ENCODE measurements at places on chromosomes 12 and 14.

- DNase-seq = no peak
Measured at GRCh38 chr12:54428050-54429013, 9.3 kb upstream of the ITGA5 start.

- no peak for DNase-seq
Measured at GRCh38 chr12:108612788-108613282, 15.0 kb upstream of the TMEM119 start.

DNA sequence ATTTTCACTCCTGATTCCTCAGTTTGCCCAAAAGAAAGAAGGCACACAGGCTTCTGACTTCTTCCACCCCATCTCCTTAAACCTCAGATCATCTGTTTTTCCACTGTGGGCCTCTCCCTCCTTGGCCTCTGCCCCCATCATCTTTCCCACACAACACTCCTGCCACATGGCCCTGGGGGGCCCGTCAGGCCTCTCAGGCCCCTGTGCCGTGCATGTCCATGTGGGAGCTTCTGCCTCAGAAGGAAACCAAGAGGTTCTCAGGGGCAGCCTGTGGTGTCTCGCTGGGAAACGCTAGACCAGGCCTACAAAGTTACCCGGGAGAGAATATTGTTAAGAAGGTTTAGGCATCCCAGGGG is 8.0 kb downstream of the KLHL33 start:
- no peak for DNase-seq

DNA sequence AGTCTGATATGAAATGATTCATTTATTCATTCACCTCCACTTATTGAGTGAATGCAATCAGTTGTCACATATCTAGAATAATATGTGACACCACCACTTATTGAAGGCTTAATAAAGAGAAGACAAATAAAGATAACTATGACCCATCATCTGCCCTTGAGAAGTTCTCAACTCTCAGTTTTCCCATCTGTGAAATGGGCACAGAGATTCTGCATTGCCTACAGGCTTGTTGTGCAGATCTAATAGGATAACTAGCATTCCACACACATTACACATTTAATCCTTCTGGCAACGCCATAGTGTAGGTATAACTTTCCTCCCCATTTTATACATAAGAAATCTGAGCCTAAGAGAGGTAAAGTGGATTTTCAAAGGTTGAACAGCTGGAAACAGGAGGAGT is 84.2 kb upstream of the FICD start:
- no peak for DNase-seq

GRCh38 chr14:71372411-71372838 is 465.2 kb downstream of the PCNX1 start:
- no peak for DNase-seq

- DNase-seq = no peak
Measured at GRCh38 chr14:31881531-31882310, 195.4 kb upstream of the ARHGAP5 start.

- no peak for DNase-seq
Measured at GRCh38 chr12:52993558-52993869, 12.7 kb upstream of the EIF4B start.

DNA sequence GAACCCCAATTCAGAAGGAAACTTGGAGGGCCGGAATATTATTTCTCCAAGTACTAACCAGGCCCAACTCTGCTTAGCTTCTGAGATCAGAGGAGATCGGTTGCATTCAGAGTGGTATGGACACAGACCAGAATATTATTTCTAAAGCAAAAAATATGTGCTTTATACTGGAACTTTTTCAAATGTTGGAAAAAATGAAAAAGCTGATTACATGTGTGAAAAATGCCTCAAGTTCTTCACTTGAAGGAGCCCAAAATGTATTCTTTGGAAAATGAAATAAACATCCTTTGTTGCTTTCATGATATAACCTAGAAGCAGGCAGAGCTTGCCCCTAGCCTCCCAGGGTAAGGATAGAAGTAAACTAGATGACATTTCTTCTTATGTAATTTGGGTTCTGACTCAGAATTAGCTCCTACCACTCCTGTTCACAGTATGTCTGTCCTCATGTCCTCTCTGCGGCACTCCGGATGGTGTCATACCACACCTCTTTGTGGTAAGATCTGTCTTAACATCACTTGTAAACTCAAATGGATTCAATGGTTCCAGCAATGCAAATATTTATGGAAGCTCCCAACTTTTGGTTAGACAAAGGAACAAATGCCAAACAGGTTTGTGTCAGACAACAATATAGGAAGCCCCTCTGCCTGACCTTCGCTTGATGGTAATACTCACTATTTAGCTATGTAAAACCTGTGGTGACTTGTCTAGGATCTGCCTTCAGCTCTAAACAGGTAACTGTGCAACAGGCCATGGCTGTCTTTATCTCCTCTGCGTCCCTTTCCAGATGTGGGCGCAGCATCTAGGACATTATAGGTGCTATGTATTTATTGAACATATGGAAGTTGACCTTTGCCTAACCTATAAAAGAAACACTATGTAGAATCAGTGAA is 178.5 kb downstream of the SSPN start:
- DNase-seq = no peak

DNA sequence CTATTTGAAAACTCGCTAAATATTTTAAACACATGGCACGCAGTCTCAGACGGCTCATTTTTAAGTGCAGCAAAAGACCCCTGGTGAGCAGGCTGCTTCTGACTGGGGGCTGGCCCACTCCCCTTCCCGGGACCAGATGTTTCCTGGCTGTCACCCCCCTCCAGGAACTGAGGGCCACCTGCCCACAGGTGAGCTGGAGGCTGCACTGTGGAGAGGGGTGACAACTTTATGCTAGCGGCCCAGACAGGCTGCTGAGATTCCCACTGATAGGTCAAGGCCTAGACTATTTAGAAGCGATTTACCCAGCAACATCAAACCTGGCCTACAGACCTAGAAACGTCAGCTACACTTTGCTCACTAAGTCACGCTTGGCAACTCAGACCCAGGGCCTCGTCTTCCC is 92.1 kb downstream of the BCL11B start:
- DNase-seq = no peak

GRCh38 chr12:65162609-65163008 is 6.8 kb upstream of the LEMD3 start:
- no peak for DNase-seq

- peak; percentile 59 for DNase-seq
Measured at GRCh38 chr12:121579190-121579791, 1.5 kb downstream of the KDM2B start.

DNA sequence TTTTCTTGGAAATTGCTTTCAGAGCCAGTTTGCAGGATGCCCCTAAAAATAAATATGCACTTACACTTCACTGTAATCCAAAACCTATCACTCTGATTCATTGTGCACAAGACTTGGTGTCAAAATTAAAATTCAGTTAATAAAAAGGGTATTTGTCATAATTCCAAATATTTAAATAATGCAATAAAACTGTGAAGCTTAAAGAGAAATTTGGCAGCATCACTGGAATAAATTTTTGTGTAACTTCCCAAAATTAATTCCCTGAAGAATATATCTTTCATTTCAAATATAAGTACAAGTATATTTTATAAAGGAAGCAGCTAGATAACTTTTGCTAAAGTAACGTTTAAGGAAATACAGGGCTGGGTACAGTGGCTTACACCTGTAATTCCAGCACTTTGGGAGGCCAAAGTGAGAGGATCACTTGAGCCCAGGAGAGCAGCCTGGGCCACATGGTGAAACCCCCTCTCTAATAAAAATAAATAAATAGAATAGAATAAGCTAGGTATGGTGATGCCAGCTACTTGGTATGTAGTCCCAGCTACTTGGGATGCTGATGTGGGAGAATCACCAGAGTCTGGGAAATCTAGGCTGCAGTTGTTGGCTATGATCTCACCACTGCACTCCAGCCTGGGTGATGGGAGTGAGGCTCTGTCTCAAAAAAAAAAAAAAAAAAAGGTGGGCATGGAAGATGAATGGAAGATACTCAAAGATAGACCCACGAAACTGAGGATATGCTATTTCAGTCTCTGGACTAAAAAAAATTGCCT is 233.8 kb downstream of the FBXL14 start:
- DNase-seq = no peak

DNA sequence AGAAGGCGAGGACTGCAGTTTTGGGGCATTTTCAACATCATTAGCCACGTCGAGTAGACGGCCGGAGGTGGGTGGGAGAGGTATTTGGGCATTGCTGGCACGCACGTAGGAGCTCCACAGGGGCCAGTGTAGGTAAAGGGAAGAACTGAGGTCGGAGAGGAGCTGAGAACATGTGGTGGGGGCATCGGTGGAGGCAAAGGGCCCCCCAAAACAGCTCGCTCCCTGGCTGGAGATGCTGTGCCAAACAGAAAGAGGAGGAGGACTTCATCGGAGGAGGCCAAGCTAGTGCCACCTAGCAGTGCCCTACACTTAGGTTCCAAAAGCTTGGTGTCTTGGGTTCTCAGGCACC is 52.0 kb upstream of the PPP2R5C start:
- peak; percentile 23 for DNase-seq

DNA sequence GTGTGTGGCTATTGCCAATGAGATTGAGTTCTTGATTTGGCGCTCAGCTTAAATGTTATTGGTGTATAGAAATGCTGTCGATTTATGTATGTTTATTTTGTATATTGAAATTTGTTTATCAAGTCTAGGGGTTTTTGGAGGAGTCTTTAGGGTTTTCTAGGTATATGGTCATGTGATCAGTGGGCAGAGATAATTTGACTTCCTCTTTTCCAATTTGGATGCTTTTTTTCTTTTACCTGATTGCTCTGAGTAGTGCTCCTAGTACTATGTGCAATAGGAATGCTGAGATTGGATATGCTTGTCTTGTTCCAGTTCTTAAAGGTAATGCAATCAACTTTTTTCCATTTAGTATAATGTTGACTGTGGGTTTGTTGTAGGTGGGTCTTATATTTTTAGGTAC is 99.8 kb upstream of the PMCH start:
- DNase-seq = no peak

DNA sequence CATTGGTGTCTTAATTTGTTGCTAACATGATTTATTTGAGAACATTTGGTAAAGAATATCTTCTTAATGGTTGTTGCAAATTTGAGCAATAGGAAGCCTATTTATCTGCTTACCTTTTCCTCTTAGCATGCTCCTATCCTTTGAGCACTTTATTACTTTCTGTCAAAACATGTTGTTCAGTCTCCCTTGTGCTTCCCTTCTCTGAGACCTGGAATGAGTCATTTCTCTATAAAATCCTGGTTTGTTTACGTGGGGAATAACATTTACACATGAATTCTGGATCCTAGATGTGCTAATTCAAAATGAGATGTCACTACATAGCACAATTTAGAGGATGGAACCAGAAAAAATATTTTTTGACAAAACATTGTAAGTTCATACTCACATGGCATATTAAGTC is 844.0 kb upstream of the LRFN5 start:
- no peak for DNase-seq

DNA sequence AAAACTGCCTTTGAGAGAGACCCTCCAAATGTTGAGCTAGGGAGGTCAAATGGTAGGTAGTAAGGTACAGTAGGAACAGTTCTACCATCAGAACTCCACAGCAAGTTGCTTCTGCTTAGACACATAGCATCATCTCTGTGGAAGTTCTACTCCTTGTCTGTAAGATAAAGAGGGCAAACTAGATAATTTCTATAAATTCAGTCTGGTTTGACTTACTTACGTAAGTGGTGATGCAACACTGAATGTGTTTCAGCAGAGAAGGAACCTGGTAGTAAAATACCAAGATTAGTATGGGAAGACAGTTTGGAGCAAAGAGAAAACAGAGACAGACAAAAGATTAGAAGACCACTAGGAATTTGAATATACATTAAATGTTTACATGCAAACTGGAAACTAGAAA is 42.0 kb downstream of the KITLG start:
- DNase-seq = no peak

- DNase-seq = no peak
Measured at GRCh38 chr14:39154594-39155189, 15.4 kb downstream of the TRAPPC6B start.

DNA sequence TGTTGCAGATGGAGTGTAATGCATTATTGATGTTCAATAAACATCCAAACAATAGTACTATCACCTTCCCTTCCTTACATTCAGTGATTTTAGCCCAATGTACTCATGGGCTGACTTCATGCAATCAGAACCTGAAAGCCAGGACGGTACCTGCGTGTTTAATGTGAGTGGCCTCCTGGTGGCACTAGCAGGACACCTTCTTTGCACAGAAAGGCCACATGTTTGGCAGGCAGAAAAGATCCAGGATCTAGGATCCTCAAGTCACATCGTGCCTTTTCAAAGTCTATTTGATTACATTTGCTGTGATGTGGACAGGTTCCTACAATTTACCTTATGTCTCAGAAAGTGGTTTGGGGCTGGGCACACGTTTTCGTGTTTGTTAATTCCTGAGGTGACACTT is 82.9 kb downstream of the NEDD1 start:
- peak; percentile 25 for DNase-seq

GRCh38 chr12:2064071-2064507 is 11.3 kb downstream of the CACNA1C start:
- DNase-seq = no peak

DNA sequence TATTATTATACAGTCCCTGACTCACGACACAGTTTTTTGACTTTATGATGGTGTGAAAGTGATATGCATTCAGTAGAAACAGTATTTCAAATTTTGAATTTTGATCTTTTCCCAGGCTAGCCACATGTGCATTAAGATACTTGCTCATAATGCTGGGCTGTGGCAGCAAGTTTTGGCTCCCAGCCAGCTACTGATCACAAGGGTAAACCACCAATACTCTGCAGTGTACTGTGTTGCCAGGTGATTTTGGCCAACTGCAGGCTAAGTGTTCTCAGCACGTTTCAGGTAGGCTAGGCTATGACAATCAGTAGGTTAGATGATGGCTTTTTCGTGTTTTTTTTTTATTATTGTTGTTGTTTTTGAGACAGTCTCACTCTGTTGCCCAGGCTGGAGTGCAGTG is 69.4 kb upstream of the ACTN1 start:
- DNase-seq = no peak

GRCh38 chr12:104768033-104768432 is 190.1 kb downstream of the SLC41A2 start:
- no peak for DNase-seq

DNA sequence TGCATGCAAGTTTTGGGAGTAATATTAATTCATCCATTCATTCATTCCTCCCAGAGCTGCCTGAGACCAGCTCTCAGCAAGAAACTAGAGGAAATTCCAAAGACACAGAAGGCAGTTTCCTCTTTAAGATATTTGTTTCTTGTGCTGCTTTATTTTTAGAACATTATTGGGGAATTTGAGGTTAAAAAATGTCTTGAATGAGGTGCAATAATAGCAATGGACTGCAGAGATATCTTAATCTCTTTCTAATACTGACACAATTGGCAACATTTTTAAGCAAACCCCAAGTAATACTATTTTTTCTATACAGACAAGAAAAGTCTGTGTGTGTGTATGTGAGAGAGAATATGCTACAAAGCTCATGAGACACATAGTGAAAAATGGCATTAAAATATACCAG is 190.2 kb upstream of the USP15 start:
- no peak for DNase-seq

DNA sequence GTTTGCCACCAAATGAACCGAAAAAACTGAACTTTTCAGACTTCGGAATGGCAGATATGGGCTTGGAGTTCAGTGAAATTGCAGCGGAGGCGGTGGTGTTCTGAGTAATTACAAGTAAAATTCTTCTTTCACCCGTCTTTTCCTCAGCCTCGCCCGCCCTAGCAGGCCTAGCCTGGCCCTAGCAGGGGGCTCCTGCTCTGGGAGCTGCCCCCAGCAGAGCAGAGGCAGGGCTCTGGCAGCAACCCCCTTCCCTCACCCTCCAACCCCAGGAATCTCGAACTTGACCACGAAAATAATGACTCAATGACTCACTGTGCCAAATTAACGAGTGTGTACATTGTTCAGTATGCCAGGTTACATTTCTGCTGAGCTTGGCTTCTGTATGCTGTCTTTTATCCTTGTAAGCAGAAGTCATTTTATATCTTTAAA is 1.1 kb downstream of the PAPLN start:
- DNase-seq = no peak
